Stimulated activated CD8-positive, alpha-beta memory T cell treated with anti-CD3 and anti-CD28 coated beads, Interleukin-7, amount 100 ng/mL, for 24 hours (primary cell): ENCODE measurements at places on chromosomes 16 and 17.

DNA sequence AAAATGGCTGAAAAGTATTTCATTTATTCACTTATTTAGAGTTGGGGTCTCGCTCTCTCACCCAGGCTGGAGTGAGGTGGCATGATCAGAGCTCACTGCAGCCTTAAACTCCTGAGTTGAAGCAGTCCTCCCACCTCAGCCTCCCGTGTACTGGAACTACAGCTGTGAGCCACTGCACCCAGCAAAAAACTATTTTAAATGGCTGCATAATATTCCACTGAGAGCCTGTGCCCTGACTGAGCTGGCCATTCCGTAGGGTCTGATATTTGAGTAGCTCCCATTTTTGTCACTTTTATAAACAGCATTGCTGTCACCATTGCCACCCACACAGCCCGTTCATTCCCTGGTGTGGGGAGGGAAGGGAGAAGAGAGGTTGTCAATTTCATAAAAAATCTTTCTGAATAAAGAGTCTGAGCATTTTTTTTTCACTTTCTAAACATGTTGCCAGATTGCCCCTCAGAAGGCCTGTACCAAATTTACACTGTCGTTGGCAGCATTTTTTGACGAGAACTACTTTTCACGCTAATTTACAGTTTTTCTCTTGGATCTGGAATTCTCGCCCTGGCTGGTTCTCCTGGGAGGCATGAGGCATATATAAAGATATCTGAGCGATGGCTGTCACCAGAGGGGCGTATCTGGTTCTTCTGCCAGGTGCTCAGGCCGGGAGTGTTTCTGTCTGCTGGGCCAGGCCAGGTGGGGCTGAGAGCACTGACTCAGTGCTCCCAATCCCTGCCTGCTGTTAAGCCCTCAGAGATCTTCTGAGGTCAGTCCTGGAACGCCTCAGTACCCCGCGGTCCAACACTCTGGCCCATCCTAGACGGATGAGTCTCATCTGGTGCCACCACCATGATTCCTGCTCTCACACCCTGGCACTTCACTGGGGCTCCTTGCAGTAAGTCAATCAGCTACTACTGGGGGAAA lies 7.2 kb upstream of the KIFC3 start:
- no peak for DNase-seq

DNA sequence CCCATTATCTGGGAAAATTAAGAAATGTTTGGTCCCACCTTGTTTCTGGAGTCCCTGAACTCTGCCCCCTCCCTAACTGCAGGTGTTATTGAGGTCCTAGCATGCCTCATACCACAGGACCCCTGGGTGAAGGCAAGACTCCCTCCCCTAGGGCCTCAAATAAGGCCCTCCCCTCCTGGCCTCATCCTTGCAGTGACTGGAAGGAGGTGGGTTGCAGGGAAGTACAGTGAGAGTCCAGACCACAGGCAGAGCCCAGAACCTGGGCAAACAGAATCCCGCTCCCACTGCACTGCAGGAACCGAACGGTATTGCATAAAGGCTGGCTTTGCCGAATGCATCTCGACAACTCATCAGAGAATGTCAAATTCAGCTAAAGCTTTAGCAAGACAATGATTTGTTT lies 126.6 kb downstream of the ASIC2 start:
- no peak for DNase-seq

- DNase-seq = no peak
Measured at GRCh38 chr17:63246344-63246743, 199.8 kb downstream of the CYB561 start.

DNA sequence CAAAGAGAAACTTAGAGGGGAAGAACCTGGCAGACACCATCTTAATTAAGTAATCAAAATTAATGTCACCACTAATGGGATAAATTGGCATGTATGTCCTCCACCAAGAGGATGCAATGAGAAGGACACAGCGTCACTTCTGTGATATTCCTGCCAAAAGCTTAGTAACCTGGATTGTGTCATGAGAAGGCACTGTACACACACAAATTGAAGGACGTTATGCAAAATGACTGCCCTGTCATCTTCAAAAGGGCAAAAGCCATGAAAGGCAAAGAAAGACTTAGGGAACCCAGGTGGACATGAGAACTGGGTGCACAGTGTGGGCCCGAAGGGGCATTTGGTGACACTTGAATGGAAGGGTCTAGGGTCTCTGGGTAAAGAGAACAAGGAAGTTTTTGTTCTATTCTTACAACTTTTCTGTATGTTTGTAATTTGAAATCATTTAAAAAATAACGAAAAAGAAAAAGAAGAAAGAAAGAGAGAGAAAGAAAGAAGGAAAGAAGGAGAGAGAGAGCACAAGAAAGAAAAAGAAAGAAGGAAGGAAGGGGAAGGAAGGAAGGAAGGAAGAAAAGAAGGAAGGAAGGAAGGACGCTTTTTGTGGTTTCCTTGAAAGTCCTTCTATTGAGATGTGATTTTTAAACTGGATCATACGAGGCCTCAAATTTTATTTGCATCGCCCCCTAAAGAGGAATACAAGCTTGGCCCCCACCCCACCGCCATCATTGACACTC lies 4.0 kb upstream of the APOH start:
- no peak for DNase-seq

DNA sequence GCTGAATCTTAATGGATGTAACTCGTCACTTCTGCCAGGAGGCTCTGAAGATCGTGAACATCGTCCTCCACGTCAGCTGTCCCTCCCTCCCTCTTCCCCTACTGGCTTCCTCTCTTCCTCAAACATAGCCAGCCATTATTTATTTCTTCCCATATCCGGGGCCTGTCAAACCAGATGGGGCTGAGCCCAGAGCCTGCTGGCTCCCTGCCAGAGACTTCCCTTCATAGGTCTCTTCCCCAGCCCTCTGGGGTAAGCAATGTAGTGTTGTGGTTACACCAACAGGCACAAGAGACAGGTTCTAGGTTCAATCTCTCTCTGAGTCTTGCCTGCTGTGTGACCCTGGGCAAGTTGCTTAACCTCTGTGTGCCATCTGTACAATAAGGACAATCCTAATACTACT lies 40.1 kb upstream of the ZFP90 start:
- DNase-seq = no peak
